ENCODE measurements at places on chromosomes 11 and 22. TPM values are rescaled to one million over a fixed set of nuclear protein-coding genes. Genes with fewer than 3 reads are reported as not detected.

OR8B8 gene
- not detected for total RNA-seq

CTSW gene
- total RNA-seq: 0.15 TPM

OVCH2 gene
- not detected for total RNA-seq

ZNF280B gene
- 1.2 TPM for total RNA-seq

CHST1 gene
- 0.74 TPM for total RNA-seq

OR52E8 gene
- total RNA-seq: not detected

BTBD18 gene
- total RNA-seq: not detected
